Hippocampal formation (tissue), 2 donors: ENCODE measurements at places on chromosomes 7 and 10.

- DNase-seq = no peak
Measured at GRCh38 chr10:98956576-98957260, 278.9 kb downstream of the HPSE2 start.

DNA sequence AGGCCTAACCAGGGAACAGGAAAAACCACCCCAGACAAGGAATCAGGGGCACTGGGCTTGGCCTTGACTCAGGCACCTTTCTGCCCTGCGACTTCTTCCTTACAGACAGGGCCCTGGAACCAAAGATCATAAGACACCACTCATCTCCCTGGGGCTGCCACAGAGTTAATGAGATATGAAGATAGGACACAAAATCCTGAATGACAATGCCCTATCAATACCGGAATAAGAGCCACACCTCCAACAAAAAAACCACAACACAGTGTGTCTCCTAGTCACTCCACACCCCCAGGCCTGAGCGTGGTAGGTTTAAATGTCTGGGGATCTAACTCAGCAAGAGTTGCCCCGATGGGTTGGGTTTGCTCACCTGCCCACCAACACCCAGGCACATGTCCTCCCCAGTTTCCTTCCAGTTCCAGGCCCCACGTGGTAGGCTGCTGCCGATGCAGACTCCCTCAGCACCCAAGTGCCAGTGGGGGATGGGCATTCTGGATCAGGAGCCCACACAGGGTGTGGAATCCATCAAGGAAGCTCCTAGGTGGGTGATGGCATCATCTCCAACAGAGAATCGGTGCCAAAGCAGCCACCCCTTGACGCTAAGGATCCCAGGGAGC lies 3.9 kb downstream of the DLG5 start:
- DNase-seq = no peak

DNA sequence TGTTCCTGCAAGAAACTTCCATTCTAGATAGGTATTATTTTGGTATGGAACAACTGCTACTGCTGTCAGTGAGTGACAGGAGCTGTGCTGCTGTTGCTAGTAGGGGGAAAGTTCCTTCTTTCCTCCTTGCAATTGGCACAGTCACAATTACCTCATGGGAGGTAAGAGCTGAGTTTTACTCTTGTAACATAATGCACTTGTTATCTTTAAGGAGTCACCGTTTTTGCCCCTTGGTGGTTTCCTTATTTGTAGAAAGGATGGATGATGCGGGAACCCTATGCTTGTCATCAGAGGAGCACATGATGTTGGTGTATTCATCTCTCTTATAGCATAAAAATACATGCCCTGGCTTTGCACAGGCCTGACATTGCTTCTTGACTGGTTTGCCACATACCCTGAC lies 234.7 kb upstream of the NPY start:
- DNase-seq = no peak

DNA sequence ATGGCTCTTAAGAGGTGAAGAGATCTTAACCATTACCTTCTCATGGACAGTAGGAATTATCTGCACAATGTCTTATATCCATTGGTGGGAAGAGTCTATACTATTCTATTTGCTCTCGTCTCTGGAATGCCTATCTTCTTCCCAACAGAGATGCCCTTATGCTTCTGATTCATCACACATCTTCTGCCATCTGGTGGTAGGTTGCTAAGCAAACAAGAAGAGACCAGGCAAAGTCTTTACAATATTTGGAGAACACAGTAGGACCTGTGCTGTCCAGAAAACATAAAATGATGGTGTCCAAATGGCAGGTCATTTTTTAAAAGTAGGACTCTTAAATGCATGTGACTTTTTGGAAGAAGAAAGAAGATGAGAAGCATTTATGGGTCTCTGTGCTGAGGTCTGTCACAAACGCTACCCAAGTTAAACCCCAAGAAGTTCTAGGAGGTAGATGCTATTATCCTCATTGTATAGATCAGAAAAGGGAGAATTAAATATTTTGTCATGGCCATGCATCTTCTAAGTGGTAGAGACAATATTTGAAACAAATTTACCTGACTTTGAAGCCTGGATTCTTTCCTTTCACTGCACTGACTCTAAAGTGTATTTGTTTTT lies 67.8 kb upstream of the NXPH1 start:
- peak; percentile 62 for DNase-seq

- no peak for DNase-seq
Measured at GRCh38 chr10:8049865-8050555, 4.5 kb upstream of the GATA3 start.

GRCh38 chr10:72981028-72981881 lies 26.6 kb upstream of the PLA2G12B start:
- no peak for DNase-seq

DNA sequence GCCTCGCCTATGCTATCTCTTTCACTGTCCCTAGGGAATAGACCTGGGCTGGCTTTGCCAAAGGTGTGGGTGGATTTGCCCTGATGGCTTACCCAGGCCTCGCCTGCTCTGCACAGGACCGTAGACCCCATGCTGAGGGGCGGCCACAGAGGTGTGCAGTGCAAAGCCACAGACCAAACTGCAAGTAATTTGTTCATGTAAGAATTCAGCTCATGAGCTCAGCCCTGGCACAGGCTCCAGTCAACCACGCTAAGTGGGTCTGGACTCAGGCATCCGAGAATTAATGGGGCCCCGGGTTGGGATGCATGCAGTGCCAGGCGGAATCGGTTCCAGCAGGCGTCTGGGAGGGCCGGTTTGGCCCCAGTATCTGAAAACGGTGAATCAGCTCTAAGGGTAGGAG lies 445.2 kb downstream of the DNAJB6 start:
- DNase-seq = no peak

GRCh38 chr7:134212576-134213546 lies 85.7 kb downstream of the LRGUK start:
- no peak for DNase-seq

GRCh38 chr10:53406532-53406931 lies 633.9 kb upstream of the MBL2 start:
- DNase-seq = no peak

- DNase-seq = no peak
Measured at GRCh38 chr10:23643111-23643780, 204.4 kb downstream of the OTUD1 start.

DNA sequence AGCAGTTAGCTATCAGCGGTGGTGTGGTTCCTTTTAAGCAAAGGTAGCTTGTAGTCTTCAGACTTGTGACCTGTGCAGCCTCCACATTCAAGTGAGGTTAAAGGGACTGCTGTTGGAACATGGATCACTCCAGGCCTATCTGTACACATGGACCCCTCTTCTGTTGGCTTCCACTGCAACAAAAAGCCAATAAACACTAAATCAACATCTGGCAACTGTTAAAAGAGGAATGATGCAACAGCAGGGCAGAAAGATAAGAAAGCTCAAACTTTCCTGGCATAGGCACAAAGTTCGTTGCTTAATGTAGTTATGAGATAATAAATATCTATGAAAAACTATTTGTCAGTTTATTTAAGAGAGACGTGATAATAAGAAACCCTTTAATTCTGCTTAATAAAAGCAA lies 4.0 kb upstream of the MINPP1 start:
- DNase-seq = no peak

- DNase-seq = no peak
Measured at GRCh38 chr7:79790656-79791262, 337.3 kb upstream of the MAGI2 start.

GRCh38 chr7:81301815-81302214 lies 383.0 kb upstream of the SEMA3C start:
- no peak for DNase-seq

DNA sequence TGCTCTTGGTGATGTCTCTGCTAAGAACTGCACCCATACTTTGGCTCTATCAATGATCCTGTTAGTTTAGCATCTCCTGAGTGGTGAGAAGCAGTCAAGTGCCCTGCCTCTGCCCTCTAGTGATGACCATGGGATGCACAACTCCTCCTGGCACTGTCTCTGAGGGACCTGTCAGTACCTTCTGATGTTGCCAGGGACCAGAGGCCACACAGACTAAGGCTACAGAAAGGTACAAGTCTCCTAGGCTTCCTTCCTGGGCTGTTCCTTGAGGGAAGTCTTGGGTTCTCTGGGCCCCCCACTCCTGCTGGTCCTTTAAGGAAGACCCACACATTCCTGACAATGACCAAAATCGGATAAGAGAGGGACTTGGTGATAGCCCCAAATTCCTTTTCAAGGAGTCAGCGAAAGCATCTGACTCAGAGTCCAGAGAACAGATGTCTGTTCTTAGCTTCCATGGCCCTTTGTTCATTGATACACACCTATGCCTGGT lies 15.3 kb downstream of the NKX2-3 start:
- DNase-seq = no peak

DNA sequence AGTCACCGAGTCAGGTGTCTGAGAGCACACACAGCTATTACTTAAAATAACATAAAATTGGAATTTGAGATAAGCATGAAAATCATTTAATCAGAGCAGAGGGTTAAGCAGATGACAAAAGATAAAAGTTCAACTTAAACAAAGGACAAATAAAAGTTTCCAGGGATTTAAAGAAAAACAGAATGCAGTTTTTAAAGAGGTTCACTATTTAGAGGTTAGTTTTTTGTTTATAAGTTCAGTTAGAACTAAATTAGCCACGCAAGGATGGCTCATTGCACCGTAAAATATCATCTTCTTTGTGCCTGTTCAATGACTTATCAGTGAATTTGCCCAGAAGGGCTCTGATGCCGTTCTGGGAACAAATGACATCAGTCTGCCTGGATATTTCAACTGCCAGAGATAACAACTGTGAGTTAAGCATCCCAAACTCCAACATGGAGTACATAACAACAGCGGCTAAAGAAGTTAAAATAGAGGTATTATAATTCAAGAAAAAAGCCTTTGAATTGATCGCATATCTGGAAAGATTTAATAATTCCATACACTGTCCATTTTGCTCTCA lies 107.8 kb downstream of the ANK3 start:
- no peak for DNase-seq

GRCh38 chr10:11197878-11198277 lies 180.2 kb downstream of the CELF2 start:
- DNase-seq = no peak

DNA sequence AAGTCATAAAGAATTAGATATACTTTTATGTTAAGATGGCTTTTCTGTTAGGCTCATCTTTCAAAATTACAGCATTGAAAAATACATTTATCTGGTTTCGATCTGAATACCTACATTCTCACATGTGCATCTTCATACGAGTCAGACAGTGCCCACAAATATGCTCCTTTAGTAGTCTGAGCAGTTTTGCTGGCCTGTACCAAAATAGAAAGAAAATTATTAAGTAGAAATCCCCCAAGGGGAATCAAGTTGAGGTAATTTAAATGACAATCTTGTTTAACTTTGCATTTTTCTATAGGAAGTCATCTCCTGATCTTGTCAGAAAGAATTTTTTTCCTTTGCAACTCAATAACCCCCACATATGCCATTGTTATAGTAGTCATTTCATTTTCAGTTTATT lies 287.4 kb upstream of the SEMA3D start:
- DNase-seq = no peak

DNA sequence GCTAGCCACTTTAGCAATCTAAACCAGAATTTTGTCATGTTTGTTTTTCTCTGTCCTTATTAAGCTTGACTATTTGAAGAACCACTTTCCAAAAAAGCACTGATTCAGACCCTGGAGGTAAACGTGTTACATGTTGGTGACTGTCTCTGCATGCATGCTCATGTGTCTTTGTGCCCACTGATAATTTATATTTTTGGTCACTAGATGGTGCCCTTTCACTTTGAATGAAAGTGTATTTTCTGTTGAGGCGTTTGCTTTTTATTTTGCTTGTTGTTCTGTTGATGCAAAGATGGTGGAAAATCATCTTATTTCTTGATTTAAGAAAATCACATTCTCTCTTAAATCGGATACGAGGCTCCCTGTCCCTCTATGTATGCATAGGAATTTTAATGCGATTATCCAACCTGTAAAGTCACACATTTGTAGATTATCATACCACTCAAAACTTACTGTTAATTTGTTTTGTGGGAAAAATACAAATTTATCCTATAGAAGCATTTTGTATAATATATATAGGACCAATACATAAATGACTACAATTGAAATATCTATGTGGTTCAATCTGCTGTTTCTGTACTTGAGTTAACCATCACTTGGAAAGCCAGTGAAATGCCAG lies 269.3 kb downstream of the BICC1 start:
- DNase-seq = peak; percentile 49

DNA sequence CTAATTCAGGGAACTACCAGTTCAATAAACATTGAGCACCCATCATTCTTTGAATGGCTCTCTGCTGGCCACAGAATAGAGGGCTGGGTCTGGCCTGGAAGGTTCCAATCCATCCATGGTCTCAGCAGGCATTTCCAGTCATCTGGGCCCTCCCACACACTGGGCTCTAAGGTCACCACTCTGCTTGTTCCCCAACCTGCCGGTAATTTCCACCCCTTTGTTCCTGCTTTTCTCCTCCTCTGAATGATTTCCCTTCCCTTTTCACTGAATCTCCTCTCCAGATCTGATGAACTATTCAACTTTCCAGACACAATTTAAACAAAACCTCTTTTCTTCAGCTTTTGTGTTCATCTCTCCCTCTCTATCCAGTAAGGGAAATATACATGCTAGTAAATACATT lies 2.6 kb downstream of the BZW2 start:
- DNase-seq = no peak

GRCh38 chr10:6140965-6141295 lies 52.1 kb downstream of the RBM17 start:
- DNase-seq = no peak

GRCh38 chr10:490891-491571 lies 198.4 kb downstream of the DIP2C start:
- peak; percentile 23 for DNase-seq

DNA sequence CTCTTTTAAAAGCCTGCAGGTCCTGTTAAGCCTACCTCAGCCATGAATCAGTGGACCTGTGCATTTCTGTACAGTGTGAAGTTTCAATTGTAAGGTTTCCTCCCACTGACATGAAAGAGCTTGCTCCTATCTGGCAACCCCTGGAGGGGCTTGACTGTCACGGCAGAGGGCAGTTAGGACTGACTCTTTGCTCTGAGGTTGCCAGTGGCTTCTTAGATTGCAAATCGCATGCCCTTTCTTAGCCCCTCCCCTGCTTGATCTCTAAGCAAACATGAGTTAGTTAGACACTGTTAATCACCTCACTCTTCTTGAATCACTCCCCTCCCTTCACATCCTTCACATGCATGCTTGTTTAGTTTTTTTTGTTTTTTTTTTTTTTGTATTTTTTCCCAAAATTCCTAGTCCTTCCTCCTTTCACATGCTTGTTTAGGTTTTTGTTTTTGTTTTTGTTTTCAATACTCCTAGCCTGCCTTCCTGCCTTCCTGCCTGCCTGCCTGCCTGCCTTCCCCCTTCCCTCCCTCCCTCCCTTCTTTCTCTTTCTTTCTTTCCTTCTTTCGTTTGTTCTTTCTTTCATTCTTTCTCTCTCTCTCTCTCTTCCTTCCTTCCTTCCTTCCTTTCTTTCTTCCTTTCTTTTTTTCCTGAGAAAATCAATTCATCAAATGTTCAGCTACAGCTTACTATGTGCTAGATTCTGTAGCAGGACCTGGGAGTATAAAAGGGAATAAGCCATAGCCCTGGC lies 6.0 kb upstream of the HIPK2 start:
- no peak for DNase-seq

GRCh38 chr10:4241724-4242345 lies 456.8 kb upstream of the KLF6 start:
- DNase-seq = no peak

- no peak for DNase-seq
Measured at GRCh38 chr7:126083014-126083413, 1153.4 kb upstream of the POT1 start.

GRCh38 chr7:45001138-45001694 lies 1.2 kb downstream of the CCM2 start:
- no peak for DNase-seq

GRCh38 chr7:40760293-40760964 lies 625.6 kb downstream of the SUGCT start:
- DNase-seq = no peak

GRCh38 chr10:118626953-118627352 lies 31.5 kb upstream of the PRLHR start:
- DNase-seq = no peak
